ENCODE measurements at places on chromosomes 13 and 19.

DNA sequence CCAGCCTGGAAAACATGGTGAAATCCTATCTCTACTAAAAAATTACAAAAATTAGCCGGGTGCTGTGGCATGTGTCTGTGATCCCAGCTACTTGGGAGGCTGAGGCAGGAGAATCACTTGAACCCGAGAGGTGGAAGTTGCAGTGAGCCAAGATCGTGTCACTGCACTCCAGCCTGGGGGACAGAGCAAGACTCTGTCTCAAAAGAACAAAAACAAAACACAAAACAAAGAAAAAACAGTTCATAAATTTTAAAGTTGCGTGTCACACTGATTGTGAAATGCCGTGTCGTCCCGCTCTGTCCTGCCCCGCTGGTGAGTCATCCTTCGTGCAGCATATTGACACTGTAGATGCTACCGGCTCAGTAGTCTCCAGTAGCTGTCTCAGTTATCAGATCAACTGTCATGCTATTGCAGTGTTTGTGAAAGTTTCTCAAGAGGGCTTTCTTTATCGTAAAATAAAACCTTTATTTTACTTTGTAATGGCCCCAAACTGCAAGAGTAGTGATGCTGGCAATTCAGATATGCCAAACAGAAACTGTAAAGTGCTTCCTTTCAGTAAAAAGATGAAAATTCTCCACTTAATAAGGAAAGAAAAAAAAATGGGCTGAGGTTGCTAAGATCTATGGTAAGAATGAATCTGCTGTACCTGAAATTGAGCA lies 36.4 kb upstream of the IGFL1 start:
- DNase-seq: no peak

- DNase-seq: no peak
Measured at GRCh38 chr13:114268344-114269280, 12.8 kb upstream of the UPF3A start.

DNA sequence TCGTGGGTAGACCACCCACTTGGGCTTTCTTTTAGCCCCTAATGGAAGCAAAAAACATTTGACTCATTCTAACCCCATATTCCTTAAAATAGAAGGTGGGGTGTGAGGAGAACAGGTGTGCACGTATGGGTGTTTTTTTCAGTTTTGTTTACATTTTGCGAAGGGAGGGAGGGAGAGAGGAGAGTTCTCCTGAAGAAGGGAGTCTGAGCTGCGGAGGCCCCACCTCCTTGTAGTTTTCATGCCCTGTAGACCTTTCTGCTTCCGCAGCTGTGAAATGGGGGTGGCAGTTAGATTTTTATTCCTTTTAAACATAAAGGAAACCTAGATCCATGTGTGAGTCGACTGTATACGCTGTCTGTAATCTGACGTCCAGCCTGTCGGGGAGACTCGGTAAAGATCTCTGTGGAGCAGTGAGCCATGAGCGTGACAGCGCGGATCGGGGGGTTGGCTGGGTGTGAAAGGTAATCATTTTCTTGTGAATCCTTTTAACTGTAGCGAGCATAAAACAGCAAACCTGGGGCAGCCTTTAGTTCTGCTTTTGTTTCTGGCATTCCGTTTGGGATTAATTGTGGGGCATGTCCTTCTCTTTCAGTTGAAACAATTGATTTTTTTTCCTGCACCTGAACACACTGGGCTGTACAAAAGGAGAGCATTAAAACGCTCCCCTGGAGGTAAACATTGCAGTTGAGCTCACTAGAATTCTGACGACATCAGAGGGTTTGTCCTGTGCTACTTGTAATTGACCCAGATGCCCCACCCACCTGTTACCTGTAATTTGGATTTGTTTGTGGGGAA lies 2.3 kb downstream of the UPF1 start:
- no peak for DNase-seq

DNA sequence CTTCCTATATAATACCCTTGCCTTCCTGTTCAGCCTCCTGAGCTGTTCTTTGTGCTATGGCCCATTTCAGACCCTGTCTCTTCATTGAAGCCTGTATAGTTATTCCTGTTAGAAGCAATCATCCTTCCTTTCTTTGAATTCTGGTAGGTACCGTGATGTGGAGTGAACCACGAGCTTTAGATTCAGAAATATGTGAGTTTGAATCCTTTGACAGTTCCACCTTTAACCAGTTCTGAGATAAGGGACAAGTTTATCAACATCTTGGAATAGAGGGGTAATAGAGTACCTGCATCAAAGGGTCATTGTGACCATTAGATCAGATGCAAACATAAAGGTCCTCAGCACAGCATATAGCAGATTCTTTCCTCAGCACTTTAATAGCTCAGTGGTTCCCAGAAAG lies 12.3 kb upstream of the CXCL17 start:
- no peak for DNase-seq
